ENCODE measurements at places on chromosomes 16 and 17.

GRCh38 chr17:55572139-55572538 lies 60.9 kb upstream of the SMIM36 start:
- H3K27me3 ChIP-seq = no peaks in the 10 kb centered on the region
- H3K27ac ChIP-seq = no peak overlapping the region
- no peak for DNase-seq
- H3K4me1 ChIP-seq = no peaks in the 10 kb centered on the region
- H3K36me3 ChIP-seq = no peaks in the 10 kb centered on the region

- no peak for DNase-seq
- H3K27ac ChIP-seq = no peak overlapping the region
- no peak overlapping the region for H3K4me3 ChIP-seq
- H3K27me3 ChIP-seq = no peaks in the 10 kb centered on the region
Observed at GRCh38 chr17:67831268-67831667, 6.0 kb downstream of the BPTF start.

GRCh38 chr16:58366247-58367031 lies 25.8 kb upstream of the GINS3 start:
- no peak overlapping the region for H3K4me3 ChIP-seq
- no peak overlapping the region for H3K27ac ChIP-seq
- no peaks in the 10 kb centered on the region for H3K4me1 ChIP-seq
- no peak for DNase-seq
- H3K27me3 ChIP-seq = no peaks in the 10 kb centered on the region

- peak; percentile 20 for DNase-seq
- no peak overlapping the region for H3K4me3 ChIP-seq
- no peak overlapping the region for H3K27ac ChIP-seq
Observed at GRCh38 chr17:54937018-54937417, 31.4 kb downstream of the COX11 start.

DNA sequence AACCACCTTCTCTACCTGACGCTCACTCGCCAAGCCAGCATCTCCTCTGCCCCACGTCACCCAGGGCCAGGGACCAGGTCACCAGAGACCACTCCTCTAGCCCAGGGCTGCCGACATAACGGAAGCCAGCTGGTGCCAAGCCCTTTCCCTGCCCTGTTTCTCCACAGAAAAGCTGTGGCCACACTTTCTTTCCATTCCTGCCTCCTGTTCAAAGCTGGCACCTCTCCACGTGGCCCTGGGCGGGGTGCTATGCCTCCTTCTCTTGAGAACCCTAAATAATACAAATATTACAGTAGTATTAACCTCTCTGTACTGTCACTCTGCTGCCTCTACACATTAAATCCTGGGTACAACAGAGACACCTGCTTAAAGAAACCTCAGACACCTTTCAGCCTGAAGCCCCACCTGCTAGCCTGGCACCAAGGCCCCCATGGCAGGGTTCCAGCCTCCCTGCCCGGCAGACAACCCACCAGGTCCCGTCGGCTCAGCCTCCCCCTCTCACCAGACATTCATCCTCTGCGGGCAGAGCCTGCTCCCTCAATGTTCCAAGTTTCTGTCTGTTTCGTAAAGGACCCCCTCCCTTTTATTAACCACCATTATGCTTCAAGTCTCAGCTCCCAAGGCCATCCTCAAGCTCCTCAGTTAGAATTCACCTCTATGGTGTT lies 62.3 kb downstream of the TIMM22 start:
- no peak overlapping the region for H3K27ac ChIP-seq
- H3K36me3 ChIP-seq = no peaks in the 10 kb centered on the region
- H3K4me3 ChIP-seq = no peak overlapping the region
- H3K27me3 ChIP-seq = no peaks in the 10 kb centered on the region
- no peaks in the 10 kb centered on the region for H3K4me1 ChIP-seq
- DNase-seq = no peak

- no peaks in the 10 kb centered on the region for H3K27me3 ChIP-seq
- H3K27ac ChIP-seq = peak overlapping the region; percentile 52
- DNase-seq = no peak
- H3K4me3 ChIP-seq = no peak overlapping the region
- H3K36me3 ChIP-seq = no peaks in the 10 kb centered on the region
Observed at GRCh38 chr17:57294101-57294500, 37.8 kb downstream of the MSI2 start.

DNA sequence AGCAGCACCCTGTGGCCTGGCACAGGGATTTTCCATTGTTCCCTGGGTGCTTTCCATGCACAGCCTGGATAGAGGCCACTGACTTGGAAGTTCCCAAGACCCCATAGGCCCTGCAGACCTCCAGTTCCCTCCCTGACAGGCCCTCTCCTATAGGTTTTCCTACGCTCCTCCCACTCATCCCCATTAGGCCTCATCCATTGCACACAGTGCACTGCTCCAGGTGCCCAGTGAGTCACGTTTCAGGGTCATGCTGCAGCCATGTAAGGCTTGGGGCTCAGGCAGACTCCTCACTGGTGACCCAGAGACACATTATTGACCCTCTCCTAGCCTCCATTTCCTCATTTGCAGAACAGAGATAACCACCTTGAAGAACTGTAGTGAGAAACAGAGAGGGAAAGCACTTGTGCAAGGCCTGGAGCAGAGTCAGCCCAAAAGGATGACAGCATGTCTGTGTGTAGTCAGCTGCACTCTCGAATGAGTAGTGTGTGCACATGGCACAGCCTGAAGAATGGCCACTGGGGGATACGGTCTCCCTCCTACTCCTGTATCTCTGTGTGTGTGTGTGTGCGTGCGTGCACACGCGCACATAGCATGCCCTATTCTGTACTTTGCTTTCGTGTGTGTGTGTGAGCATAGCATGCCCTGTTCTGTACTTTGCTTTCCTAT lies 26.8 kb downstream of the DRC3 start:
- no peaks in the 10 kb centered on the region for H3K36me3 ChIP-seq

GRCh38 chr16:54651440-54652195 lies 279.0 kb upstream of the IRX5 start:
- H3K36me3 ChIP-seq = no peaks in the 10 kb centered on the region
- no peak overlapping the region for H3K27ac ChIP-seq
- H3K4me1 ChIP-seq = no peaks in the 10 kb centered on the region

- no peak overlapping the region for H3K27ac ChIP-seq
- H3K27me3 ChIP-seq = no peaks in the 10 kb centered on the region
- no peak for DNase-seq
- H3K36me3 ChIP-seq = no peaks in the 10 kb centered on the region
Observed at GRCh38 chr17:65446838-65447526, 114.5 kb downstream of the AXIN2 start.

GRCh38 chr16:52832771-52833170 lies 219.9 kb downstream of the CHD9NB start:
- no peak for DNase-seq
- no peaks in the 10 kb centered on the region for H3K4me1 ChIP-seq
- H3K27me3 ChIP-seq = no peaks in the 10 kb centered on the region
- H3K36me3 ChIP-seq = no peaks in the 10 kb centered on the region
- H3K27ac ChIP-seq = no peak overlapping the region

DNA sequence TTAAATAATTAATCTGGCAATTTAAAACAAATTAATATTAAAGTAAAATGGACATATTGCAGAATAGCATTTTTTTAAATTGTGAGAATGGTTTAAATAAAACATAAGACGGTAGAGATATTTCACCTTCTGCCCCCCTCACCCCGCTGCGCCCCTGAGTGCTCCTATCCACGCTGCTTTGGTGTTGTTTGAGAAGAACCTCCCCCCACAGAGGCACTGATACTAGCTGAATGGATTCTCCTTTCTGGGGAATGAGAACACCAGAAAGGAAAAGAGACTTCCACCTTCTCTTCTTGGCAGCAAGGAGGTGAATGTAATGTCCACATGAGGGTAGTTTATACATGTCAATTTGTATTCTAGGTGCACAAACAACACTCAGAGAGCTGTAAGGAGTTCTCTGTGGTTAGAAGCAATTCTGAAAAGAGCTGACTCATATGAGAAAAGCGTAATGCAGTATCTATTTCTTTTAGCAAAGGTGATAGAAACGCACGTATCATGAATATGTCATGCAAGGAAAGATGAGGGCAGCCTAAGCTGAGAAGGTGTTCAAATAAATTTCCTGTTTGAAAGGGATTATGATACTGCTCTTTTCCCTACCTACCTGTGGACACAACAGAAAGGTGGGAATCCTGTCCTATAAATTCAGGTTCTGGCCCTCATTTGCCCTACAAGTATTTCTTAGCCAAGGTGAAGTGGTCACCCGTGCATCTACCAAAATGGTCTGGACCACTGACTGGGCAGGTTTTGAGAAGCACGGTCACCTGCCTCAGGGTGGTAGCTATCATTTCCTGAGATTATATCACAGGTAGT lies 126.9 kb downstream of the PARN start:
- H3K27me3 ChIP-seq = no peaks in the 10 kb centered on the region
- no peaks in the 10 kb centered on the region for H3K36me3 ChIP-seq
- no peak overlapping the region for H3K4me3 ChIP-seq
- peaks cover 21% of the 10 kb centered on the region for H3K4me1 ChIP-seq
- H3K27ac ChIP-seq = no peak overlapping the region

DNA sequence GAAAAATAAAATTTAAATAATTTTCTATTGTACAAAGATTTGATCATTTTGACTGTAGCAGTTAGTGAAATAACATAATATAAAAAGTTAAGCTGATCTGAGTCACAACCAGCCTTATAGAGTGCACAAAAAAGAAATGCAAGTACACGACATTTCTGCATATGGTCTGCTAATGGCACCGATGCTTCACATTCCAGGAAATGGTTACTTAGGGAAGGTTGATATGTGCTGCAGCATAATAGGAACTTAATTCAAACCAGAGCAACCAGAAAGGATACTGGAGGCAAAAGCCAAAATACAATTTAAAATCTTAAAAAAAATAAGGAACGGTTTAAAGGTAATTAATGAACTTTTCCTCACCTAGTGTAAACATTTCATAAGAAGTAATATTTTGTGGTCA lies 10.0 kb upstream of the CFDP1 start:
- H3K36me3 ChIP-seq = no peaks in the 10 kb centered on the region
- H3K27me3 ChIP-seq = no peaks in the 10 kb centered on the region
- H3K27ac ChIP-seq = no peak overlapping the region
- no peak overlapping the region for H3K4me3 ChIP-seq

- peaks cover 12% of the 10 kb centered on the region for H3K4me1 ChIP-seq
- H3K27me3 ChIP-seq = no peaks in the 10 kb centered on the region
- no peak overlapping the region for H3K4me3 ChIP-seq
- peak; percentile 45 for DNase-seq
Observed at GRCh38 chr17:39704821-39705551, 5.1 kb downstream of the ERBB2 start.

DNA sequence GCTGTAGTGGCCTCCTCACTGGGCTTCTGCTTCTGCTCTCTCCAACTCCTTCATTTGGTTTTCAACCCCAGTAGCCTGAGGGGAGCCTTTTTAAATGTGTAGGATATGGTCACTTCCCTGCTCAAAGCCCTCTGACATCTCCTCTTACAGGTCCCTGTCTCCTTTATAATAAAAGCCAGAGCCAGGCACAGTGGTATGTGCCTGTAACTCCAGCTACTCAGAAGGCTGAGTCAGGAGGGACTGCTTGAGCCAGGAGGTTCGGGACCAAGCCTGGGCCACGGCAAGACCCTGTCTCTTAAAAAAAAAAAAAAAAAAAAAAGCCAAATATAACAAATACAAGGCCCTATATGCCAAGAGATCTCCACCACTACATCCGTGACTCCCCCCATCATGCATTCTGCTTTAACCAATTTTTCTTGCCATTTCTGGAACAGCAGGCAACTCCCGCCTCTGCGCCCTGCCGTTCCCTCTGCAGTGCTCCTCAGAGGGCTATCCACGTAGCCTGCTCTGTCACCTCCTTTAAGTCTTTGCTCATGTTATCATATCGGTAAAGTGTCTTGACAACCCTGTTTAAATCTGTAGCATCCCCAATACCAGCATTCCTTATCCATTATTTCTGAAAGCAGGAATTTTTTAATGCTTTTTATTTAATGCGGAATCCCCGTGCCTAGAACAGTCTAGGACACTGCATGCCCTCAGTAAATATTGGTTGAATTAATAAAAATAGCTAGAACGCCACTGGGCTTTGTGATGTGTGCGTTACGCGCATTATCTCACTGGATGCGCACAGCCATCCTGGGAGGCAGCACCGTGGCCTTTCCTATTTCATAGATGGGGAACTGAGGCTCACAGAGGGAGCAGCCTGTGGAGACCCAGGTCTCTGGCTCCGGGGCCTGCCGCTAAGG lies 9.5 kb downstream of the ZNF771 start:
- no peaks in the 10 kb centered on the region for H3K27me3 ChIP-seq
- peaks cover 2% of the 10 kb centered on the region for H3K36me3 ChIP-seq
- no peak overlapping the region for H3K4me3 ChIP-seq
- no peak overlapping the region for H3K27ac ChIP-seq

DNA sequence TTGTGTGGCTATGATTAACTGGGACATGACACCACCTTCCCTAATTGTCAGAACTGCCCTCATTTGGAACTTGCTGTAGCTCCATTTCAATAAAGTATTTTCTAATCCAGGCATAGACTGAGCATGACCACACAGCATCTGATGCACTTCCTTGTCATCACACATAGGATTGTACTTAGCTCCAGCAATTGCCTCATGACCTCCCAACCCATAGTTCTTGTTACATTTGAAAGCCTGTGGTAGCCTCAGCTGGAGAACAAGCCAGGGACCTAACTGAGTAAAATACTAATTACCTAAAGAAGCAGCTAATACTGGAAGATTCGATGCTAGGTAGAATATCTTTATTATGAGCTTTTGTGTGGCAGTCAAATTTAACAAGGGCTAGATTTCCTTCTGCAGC lies 187.3 kb upstream of the KIF2B start:
- no peak for DNase-seq
- H3K4me1 ChIP-seq = peaks cover 2% of the 10 kb centered on the region
- H3K27me3 ChIP-seq = no peaks in the 10 kb centered on the region
- no peak overlapping the region for H3K27ac ChIP-seq

DNA sequence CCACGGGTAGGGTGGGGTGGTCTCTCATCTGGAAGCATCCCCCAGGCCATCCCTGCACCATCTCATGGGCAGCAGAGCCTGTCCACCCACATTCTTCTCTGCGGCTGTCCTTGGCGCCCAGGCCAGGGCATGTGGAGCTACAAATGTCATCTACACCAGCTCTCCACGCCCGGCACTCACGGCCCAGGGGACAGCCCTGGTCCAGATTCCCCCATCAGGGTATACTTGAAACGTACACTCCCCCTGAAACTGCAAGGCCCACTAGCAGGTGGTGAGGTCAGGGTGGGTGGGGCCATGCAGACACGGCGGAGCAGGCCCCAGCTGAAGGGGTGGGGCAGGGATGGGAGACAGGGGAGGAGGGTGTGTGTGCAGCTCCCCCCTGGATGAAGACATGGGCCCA lies 3.2 kb upstream of the SOX8 start:
- peaks cover 17% of the 10 kb centered on the region for H3K27me3 ChIP-seq
- no peaks in the 10 kb centered on the region for H3K4me1 ChIP-seq
- H3K4me3 ChIP-seq = no peak overlapping the region

GRCh38 chr16:66161942-66162341 lies 204.5 kb upstream of the CDH5 start:
- no peak for DNase-seq
- H3K36me3 ChIP-seq = no peaks in the 10 kb centered on the region

GRCh38 chr17:63702721-63703015 lies 2.7 kb upstream of the LIMD2 start:
- no peak overlapping the region for H3K4me3 ChIP-seq
- peaks cover 12% of the 10 kb centered on the region for H3K4me1 ChIP-seq
- no peaks in the 10 kb centered on the region for H3K36me3 ChIP-seq
